ENCODE measurements at places on chromosomes 1 and 21.

- no peak for DNase-seq
Measured at GRCh38 chr1:89041119-89041641, 18.5 kb upstream of the GBP3 start.

GRCh38 chr1:152109231-152109997 lies 5.8 kb downstream of the TCHH start:
- no peak for DNase-seq

DNA sequence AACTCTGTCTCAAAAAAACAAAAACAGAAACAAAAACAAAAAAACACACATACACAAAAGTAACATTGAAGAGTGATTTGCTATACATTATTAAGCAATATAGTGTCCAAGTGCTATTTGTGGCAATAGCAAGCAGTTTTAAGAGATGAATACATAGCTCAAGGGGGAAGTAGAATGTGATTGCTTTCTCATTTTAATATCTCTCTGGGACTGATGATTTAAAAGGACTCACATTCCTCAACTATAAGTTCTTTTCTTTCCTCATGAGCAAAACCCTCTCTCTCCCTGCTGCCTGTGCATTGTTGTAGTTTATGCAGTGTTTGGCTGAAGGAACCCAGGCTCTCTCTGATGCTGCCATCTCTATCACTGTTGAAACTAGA lies 47.0 kb upstream of the CSF1 start:
- no peak for DNase-seq

- no peak for DNase-seq
Measured at GRCh38 chr1:101253976-101254674, 17.3 kb downstream of the S1PR1 start.

GRCh38 chr1:46603481-46603857 lies 599 bp downstream of the MKNK1 start:
- DNase-seq, result no peak

GRCh38 chr1:169105087-169105433 lies 1.4 kb upstream of the ATP1B1 start:
- DNase-seq, result no peak

GRCh38 chr1:2431518-2431917 lies 19.2 kb upstream of the PEX10 start:
- DNase-seq, result no peak
